Right lung (tissue), 10 donors: ENCODE measurements at places on chromosomes 4 and X. TPM values are rescaled to one million over a fixed set of nuclear protein-coding genes. Genes with fewer than 3 reads are reported as not detected.

DNA sequence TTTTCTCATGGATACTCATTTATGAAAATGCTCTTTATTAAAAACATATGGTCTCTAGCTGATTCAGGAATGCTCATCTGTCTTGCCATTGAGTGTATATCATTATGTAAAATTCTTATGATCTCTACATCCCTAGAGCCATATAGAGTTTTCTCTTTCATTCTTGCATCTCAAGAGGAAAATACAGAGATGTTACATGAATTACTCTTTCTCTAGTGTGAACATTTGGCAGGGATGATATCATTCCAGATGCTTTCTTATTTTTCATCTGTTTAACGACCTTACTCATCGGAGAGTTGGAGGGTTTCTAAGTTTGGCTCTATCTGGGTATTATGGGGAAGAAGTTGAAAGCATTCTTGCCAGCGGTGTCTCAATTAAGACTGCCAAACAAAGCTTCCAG is 202.9 kb upstream of the SLC7A11 start:
- DNase-seq = no peak

- peak; percentile 26 for DNase-seq
These were observed 15.4 kb downstream of the DCHS2 start for GRCh38 chr4:154476232-154476631.

DNA sequence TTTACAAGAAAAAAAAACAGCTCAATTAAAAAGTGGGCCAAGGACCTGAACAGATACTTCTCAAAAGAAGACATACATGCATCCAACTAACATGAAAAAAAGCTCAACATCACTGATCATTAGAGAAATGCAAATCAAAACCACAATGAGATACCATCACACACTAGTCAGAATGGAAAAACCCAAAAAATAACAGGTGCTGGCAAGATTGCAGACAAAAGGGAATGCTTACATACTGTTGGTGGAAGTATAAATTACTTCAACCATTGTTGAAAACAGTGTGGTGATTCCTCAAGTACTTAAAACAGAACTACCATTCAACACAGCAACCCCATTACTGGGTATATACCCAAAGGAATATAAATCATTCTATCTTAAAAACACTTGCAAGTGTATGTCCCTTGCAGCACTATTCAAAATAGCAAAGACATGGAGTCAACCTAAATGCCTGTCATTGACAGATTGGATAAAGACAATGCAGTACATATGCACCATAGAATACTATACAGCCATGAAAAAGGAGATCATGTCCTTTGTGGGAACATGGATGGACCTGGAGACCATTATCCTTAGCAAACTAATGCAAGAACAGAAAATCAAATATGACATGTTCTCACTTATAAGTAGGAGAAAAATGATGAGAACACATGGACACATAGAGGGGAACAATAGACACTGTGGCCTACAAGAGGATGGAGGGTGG is 97.6 kb downstream of the RAB28 start:
- DNase-seq = no peak

- DNase-seq = no peak
These were observed 362.0 kb downstream of the CBLL2 start for GRCh38 chrX:22634751-22635150.

Gene PKD2
- 45.5 TPM for polyA plus RNA-seq
